ENCODE measurements at places on chromosomes 4 and X.

DNA sequence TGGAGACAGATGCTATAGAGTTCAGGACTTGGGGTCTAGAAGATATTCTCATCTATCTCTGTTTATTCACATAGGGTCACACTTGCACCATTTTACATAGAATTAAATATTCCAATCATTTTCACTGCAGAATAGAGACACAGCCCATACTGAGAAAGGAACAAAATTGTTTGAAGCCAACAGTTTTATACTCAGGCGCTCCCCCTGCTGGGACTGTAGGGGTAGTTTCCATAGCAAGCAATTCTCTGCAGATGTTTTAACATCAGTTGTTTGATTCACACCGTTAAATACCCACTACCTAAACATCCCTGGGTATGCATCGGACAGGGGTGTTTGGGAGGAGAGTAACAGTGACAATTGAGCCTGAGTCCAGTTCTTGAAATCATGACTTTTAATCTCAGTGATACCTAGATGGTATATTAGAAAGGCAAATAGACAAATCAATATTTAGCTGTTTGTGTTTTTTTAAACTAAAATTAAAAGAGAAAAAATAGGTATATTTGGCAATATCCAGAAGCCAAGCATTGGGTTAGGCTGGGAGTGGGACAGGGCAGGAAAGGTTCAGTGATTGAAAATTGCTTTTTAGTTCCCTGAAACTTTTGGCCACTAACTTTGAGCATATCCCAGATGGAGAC, 33.8 kb downstream of the LONRF3 start:
- peak; percentile 18 for DNase-seq

DNA sequence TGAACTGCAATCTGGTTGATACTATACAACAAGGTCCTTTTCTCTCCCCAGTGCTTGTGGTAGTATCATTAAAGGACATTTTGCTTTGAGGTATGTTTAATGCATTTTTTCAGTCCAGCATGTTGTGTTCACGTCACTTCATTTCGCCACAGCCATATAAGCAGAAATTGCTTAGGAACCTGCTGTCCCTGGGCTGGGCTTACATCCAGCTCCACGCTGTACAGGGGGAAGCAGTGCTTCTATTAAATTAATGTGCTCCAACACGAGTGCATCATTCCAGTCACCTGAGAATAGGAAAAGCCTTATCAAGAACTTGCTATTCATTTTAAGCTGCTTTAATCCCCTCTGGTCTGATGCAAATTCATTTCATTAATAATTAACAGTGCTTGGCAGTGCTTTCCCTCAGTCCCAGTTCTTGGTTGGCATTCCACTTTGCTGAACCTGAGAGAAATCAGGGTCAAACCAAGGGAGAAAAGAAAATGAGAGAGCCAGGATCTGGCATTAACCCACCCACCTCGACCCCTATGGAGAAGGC, 47.4 kb upstream of the PTCHD1 start:
- no peak for DNase-seq

GRCh38 chrX:111609206-111609605, 71.8 kb upstream of the ALG13 start:
- DNase-seq, result no peak

DNA sequence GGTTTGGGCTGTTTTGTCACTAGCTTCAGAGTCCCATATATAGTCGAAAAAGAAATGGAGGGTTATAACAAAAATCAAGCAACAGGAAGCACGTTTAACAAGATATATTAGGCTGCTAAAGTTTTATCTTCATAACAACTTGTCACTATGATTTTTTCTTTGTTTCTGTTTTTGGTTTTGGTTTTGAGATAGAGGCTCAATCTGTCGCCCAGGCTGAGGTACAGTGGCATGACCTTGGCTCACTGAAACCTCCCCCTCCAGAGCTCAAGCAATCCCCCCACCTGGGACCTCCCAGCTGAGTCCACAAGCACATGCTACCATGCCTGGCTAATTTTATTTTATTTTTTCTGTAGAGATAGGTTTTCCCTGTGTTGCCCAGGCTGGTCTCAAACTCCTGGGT, 2664.4 kb downstream of the ARAP2 start:
- no peak for DNase-seq

DNA sequence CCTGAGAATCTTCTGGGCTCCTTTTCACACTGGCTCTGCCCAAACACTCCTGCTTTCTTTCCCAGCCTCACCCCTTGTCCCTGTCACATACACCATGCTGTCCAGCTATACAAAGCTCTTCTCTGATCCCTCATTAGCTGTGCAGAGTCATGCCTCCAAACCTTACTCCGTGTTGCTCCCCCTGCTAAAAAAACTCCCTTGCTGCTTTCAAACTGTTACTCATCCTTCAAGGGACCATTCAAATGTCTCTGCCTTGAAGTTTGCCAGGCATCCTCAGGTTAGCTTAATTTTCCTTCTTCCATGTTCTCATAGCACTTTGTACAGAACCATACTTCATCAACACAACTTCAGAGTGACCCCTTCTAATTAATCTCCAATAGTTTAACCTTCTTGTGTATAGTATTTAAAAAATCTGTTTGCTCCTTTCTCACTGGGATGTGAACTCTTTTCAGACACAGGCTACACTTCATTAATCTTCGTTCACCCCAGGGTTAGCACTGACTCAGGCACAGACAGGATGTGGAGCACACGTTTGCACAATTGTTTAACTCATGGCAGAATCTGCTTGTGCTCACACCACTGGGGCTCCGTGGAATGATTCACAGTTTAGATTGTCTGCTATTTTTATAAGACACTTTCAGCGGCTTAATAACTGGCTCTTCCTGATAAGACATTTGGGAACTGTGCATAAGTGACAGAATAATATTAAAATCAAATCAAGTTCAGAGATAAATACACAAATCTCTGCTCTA, 21.4 kb upstream of the SEL1L3 start:
- DNase-seq, result no peak

- no peak for DNase-seq
Measured at GRCh38 chrX:120367402-120368109, 5.7 kb downstream of the ATP1B4 start.

GRCh38 chr4:20684852-20685763, 15.2 kb upstream of the PACRGL start:
- no peak for DNase-seq

- DNase-seq, result no peak
Measured at GRCh38 chr4:68361146-68361589, 11.3 kb upstream of the YTHDC1 start.

DNA sequence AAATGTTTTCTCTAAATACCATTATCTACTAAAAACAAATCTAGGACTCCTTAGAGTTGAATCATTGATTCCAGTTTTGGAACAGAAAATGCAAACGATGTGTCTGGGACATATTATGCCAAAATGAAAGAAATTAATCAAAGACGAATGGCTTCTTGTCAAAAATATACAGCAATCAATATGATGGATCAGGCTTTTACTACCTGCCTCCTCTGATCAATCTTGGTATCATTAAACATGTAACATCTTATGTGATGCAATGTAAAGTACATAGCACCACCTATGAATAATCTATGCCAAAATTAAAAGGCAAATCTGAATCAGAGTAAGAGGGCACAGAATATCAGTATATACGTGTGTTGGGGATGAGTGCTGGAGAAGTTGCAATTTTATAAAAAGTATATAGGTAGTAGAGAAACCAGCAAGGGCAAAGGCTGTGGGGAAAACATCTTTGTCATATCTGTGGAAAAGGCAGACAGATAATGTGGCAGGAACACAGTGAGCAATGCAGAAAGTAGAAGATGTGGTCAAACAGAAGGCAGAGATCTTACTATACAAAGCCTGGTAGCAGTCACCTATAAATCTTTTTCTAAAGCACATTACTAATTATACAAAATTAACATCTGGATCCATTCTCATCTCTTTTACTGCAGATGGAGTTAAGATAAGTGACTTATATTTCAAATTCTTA, 152.7 kb downstream of the ANTXR2 start:
- no peak for DNase-seq

DNA sequence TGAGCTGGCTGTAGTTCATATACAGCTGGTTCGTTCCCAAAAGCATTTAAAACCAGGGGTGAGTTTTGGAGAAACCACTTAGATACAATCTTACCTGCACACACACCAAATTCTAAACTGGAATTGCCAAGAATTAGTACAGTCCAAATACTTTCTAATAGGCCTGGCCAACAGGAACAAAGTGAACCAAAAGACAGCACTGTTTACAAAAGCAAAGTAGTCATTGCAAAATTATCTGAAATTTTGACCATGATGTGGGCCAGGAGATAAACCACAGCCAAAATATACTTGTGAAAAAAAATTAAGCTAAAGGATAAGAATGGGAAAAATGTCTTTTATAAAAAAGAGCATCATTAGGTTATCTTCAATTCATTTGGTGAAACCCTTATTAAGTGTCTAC, 37.9 kb upstream of the NAP1L5 start:
- DNase-seq, result no peak

GRCh38 chrX:109840585-109840984, 107.5 kb upstream of the ACSL4 start:
- no peak for DNase-seq

- DNase-seq, result no peak
Measured at GRCh38 chr4:57342411-57342810, 232.2 kb upstream of the IGFBP7 start.

GRCh38 chr4:112593438-112594133, 43.1 kb downstream of the ZGRF1 start:
- DNase-seq, result no peak

GRCh38 chrX:132636080-132636479, 147.2 kb upstream of the MBNL3 start:
- no peak for DNase-seq

- DNase-seq, result no peak
Measured at GRCh38 chr4:81304871-81305270, 89.8 kb upstream of the PRKG2 start.

- peak; percentile 11 for DNase-seq
Measured at GRCh38 chr4:103046416-103047290, 27.1 kb upstream of the SLC9B1 start.

DNA sequence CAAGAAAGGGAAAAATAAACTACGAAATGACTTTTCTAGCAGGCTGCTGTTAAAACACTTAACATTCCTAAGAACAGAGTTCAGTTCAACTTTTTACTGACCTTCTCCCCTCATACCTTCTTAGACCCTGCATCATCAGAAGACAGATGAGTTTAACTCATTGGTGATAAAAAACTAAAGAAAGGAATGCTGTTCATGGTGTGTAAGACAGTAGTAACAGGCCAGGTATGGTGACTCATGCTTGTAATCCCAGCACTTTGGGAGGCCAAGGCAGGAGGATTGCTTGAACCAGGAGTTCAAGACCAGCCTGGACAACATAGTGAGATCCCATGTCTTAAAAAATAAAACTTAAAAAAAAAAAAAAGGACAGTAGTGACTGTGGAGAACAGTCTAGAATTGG, 16.2 kb downstream of the RBM47 start:
- no peak for DNase-seq

DNA sequence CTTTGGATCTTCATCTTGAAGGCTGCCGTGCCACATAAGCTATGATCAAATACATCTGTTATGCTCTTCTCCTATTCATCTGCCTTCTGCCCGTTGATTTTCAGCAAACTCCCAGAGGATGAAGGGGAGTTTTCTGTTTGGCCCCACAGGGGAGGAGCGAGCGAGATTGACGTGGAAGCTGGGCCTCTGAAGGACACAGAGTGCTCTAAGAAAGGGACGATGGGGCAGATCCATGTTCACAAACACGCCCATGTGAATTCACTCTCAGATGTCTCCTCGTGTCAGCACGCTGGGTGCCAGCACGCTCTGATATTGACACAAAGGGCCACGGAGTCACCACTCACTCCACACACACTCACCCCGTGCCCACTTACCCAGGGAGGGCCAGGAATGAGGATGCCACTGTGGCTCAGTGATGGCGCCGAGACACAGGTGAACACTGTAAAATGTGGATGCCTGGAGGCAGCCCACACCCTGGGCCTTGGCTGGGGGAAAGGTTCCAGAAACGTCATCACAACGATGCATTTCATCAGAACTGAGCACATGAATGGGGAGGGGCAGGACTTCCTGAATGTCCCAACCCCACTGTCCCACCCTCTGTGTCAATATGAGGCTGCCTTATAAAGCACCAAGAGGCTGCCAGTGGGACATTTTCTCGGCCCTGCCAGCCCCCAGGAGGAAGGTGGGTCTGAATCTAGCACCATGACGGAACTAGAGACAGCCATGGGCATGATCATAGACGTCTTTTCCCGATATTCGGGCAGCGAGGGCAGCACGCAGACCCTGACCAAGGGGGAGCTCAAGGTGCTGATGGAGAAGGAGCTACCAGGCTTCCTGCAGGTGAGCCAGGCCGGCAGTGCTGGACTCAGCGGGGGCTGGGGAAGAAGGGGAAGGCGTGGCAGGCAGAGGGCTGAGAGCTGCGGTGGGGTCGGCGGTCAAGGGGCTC, at the start of gene S100P:
Gene S100P, plus strand, starts transcription at position 648 of the 946 bp plus-strand sequence. Its CDS starts 55 bp downstream, at position 703.
- DNase-seq, result no peak

- DNase-seq, result no peak
Measured at GRCh38 chrX:33909836-33910235, 222.3 kb downstream of the FAM47A start.

GRCh38 chr4:114729068-114729738, 130.6 kb downstream of the UGT8 start:
- DNase-seq, result no peak

- no peak for DNase-seq
Measured at GRCh38 chr4:170772429-170772828, 682.7 kb upstream of the AADAT start.

DNA sequence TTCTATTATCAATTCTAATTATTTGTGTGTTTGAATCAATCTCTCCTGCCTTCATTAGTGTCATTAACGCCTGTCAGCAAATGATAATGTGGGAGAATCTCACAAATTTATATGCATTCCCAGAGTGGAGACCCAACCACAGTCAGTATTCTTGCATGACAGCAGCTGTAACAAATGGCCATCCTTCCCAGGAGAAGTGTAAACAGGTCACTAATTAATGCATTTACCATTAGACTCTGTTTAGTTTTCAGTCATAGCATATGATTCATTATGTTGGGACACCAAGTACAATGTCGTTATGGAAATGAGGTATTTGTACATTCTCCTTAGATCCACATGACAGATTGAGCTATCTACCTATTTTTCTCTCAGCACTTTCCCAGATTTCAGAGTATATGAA, 50.5 kb downstream of the CT47B1 start:
- DNase-seq, result no peak

GRCh38 chr4:38846015-38846414, 10.6 kb downstream of the TLR6 start:
- DNase-seq, result no peak

GRCh38 chr4:147586637-147587036, 30.6 kb upstream of the TMEM184C start:
- DNase-seq, result no peak

GRCh38 chr4:81796790-81797528, 325.3 kb upstream of the RASGEF1B start:
- no peak for DNase-seq

DNA sequence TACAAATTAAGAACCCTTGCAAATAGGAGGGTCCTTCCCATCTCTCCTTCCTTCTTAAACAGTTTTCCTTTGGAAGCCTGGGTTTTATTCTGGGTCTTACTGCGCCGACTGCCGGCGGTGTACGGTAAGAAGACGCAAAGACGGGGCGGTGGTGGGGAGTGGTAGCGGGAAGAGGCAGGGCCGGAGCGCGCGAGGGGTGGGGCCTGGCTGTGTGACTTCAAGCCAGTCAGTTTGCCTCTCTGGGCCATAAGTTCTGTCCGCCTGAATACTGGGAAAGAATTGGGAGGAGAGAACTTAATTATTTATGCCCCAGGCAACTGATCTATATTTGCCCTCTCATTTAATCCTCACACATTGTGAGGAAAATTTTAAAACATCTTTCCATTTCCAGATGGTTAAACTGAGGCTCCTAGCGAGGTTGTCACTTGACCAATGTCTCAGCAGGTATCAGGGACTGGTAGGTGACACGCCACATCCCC, 726 bp upstream of the KANTR start:
- peak; percentile 34 for DNase-seq
